ENCODE measurements at places on chromosomes 3 and 15.
A peak's percentile ranks its signal among the peaks of the same experiment; 100 is the strongest.

DNA sequence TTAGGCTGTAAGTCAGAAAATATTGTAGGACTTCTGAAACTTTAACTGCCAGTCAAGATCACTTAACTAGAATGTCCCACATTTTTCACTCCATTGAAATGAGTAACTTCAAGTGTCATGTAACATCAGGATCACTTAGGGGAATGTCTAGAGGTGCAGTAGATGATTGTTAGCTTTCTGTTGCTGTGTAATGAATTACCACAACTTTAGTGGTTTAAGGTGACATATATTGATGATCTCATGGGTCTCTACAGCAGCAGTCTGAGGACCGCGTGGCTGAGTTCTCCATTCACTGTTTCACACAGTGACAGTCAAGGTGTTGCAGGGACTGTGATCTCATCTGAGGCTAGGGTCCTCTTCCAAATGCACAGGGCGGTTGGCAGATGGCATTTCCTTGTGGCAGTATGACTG is 82.7 kb downstream of the SLC25A26 start:
- DNase-seq: no peak

DNA sequence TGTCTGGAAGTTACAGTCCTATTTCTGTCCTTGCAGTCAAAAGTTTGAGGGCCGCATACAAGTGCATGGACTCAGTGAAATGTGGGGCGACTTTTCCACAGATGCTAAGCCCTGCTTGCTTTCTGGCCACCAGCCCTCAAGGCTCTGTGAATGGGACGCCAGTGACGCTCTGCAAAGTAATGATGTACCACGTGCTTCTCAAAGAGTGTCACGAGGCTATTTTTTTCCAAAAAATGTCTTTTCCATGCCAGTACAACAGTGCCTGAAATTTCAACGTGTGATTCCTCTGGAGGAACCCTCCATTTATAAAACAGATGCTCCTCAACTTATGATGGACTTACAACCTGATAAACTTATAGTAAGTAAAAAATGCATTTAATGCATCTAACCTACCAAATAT is 281.8 kb upstream of the CRBN start:
- DNase-seq: no peak

GRCh38 chr3:9623148-9623547 is 26.2 kb upstream of the MTMR14 start:
- no peak for DNase-seq

DNA sequence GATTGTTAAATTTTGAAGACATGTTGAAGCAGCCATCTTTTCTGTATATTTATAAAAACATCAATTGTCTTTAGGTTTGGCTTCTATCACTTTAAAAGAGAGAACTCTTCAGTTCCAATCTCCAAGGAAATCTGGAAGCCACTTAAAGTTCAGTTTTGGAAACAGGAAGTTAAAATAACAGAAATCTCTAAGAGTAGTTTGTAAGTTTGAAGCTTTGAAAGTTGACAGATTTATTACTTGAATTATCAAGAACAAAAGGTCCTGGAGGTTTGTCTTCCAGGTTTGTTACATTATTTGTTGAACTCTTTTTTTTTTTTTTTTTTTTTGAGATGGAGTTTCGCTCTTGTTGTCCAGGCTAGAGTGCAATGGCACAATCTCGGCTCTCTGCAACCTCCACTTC is 30.0 kb downstream of the RNF111 start:
- DNase-seq: no peak

GRCh38 chr15:96285305-96285704 is 45.2 kb upstream of the NR2F2 start:
- DNase-seq: no peak

- DNase-seq: no peak
Observed at GRCh38 chr3:67290438-67290837, 292.3 kb downstream of the KBTBD8 start.

- DNase-seq: peak; percentile 80
Observed at GRCh38 chr3:170802164-170803151, 67.5 kb downstream of the RPL22L1 start.

DNA sequence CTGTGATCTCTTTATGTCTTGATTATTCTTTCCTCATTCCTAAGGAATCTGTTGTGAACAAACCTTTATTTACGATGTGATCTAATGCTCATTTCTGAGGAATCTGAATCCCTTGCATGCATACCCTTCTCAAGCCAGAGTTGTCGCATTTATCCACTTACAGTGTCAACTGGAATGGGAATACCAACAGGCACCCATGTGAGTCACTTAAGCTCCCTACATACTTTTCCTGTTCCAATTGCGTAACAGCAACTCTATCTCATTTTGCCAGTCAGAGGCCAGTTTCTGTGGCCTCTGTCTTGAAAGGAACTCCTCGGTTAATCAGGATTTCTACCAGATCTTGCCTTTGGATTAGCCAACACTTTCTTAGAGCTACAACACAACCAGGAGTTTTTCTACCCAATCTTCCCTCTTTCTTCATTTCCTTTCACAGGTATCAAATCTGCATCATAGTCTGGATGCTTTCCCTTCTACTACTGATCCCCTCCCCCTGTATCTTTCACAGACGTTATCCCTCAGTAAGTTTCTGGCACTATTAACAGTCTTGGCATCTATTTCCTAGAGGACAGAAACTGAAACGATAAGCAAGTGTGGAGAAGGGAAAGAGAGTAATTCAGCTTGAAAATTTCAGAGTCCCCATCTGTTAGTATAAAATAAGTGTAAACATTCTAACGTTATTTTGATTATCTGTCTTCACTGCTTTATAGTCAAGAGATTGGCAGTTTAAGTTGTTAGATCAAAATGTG is 66.8 kb upstream of the BCHE start:
- no peak for DNase-seq
